NCI-H1417 treated with DMSO at 0.1 percent for 48 hours (cell line): ENCODE measurements at places on chromosomes 7 and 10.

- DNase-seq = no peak
Measured at GRCh38 chr10:61760943-61761824, 98.5 kb downstream of the CABCOCO1 start.

DNA sequence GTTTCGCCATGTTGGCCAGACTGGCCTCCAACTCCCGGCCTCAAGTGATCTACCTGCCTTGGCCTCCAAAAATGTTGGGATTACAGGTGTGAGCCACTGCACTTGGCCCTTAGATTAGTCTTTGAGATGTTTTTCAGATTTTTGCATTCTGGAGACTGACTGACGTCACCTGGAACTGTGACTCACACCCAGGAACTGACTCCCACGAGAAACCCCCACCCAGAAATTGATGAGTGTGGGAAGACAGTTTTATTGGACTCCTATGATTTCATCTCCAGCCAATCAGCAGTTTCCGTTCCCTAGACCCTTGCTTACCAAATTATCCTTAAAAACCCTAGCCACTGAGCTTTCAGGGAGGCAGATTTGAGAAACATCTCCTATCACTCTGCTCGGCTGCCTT lies 867.3 kb downstream of the TYW1 start:
- no peak for DNase-seq

- no peak for DNase-seq
Measured at GRCh38 chr10:86387178-86387794, 20.7 kb upstream of the GRID1 start.

DNA sequence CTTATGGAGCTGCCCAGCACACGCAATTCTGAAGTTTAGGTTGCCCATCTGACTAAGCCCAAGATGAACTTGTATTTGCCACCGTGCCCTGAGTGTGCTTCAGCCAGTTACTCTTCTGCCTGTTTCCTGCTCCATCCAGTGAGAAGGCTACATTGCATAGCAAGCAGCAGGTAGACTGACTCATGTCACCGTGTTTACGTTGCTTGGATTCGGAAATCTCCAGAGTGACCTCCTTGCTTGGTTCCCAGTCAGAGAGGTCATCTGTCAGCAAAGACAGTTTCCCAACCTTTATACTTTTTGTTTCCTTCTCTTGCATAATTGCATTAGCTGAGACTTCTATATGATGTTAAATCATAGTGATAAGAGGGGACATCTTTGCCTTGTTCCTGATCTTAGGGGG lies 30.9 kb downstream of the NACAD start:
- DNase-seq = no peak

DNA sequence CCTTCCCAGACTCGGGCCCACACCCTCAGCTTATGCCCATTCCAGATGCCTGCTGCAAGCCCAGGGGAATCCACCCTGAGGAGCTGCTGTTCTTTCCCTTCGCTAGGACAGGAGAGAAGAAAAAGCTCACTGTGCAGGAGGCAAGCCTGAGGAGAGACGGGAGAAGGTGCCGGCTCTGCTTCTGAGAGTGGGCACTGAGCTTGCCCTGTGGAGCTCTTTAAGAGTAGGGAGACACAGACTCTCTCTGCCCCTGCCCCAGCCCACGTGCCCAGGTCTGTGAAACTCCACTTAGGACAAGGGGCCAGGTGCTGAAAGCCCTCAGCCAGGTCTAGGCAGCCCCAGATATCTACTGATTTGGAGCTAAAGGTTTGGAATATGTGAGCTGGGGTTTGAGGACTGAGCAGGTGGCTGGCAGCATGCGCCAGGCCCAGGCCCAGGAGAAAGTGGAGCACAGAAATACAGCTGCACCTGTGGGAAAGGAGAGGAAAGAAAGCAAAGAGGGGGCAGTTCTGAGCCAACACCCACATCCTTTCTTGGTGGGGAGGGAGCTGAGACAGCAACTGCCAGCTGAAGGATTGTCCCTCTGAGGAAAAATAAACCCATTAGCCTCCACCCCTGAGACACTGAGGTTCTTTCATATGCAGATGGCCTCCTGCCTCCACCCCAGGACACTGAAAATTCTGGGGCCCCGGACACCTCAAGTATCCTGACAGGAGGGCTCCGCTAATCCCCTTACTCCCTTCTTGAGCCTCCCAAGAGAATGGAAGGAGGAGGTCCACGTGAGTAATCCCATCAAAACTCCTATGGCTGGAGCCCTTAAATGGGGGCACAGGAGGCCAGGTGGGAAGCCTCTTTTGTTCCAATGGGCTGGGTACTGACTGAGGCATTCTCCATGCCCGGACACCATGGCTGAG lies 7.3 kb downstream of the POLL start:
- no peak for DNase-seq
